GM10248 (cell line): ENCODE measurements at places on chromosomes 5 and 9.

DNA sequence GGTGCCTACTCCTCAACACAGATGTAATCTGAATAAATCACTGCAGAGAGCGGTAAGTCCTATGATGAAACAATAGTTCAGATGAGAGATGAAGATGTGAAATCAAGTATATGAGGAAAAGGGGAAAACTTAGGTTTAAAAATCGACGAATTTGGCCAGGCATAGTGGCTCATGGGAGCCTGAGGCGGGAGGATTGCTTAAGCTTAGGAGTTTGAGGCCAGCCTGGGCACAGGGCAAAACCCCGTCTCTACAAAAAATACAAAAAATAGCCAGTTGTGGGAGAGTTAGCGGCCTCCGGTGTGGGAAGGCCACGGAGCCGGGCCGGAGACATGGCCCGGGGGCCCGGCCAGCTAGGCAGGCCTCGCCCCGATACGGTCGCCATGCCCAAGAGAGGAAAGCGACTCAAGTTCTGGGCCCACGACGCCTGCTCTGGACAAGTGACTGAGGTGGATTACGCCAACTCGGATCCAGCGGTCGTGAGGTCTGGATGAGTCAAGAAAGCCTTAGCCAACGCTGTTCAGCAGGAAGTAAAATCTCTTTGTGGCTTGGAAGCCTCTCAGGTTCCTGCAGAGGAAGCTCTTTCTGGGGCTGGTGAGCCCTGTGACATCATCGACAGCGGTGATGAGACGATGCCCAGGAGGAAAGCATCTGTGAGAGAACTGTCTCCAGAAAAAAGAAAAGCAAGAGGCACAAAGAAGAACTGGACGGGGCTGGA lies 62.8 kb upstream of the SUB1 start:
- DNase-seq: no peak

GRCh38 chr5:56346044-56346710 lies 113.0 kb upstream of the ANKRD55 start:
- no peak for DNase-seq

DNA sequence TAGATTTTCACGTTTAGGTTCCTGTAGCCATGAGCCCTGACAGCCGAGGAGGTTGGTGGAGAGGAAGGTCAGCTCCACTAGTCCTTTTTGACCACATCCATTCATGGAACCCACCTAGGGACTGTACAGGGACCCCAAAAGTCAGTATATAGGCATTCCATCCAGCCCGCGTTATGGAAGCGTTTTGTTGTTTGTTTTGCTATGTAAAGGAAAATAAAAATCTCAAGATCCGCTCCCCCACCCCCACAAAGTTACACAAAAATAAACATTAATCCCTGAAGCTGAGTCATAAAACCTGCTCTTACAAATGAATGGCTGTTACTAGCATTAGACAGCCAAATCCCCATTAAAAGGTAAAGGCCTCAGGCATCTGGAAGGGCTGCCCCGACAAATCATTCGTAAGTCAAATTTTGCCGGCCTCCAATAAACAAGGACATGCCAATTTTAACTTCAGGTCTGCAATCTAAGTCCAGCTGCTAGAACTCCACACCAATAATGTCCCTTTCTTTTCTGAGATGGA lies 292.9 kb downstream of the MED10 start:
- DNase-seq: no peak

- DNase-seq: no peak
Observed at GRCh38 chr5:9930156-9930555, 300.0 kb upstream of the TAS2R1 start.

DNA sequence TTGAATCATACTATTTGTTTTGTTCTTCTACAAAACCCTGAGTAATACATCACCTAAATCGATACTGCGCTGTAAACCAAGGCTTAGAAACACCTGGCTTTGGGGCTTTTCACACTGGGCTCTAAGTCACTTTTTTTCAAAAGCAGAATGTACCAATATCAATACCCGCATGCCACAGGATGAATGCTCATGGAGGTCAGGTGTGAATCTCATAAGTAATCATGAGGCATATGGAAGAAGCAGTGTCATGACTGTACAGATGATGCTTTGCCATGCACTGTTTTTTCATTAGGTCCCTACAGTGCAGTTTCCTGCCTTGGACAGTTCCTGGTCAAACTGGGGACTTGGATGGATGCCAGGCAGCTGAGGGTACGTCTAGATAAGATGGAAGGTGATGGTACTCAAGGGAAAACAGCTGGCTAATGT lies 49.0 kb upstream of the ATG10 start:
- DNase-seq: no peak

DNA sequence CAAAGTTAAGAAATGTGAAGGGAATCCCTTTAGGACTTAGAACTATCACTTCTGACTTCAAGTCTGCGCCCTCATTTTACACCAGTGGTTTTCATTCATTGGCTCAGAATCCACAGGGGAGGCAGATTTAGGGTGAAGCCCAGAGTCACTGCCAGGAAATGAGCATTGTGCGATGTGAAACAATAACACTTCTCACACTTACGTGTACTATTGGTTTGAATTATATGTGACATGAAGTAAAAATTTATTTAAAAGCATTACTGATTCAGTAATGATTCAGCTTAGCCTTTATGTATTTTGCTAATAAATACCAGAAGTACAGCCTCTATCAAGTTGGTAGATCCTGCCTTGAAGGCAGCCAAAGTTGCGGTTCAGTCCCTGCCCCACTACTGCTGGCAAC lies 98.6 kb downstream of the PAM start:
- no peak for DNase-seq

- no peak for DNase-seq
Observed at GRCh38 chr9:113348437-113348836, 904 bp upstream of the BSPRY start.

DNA sequence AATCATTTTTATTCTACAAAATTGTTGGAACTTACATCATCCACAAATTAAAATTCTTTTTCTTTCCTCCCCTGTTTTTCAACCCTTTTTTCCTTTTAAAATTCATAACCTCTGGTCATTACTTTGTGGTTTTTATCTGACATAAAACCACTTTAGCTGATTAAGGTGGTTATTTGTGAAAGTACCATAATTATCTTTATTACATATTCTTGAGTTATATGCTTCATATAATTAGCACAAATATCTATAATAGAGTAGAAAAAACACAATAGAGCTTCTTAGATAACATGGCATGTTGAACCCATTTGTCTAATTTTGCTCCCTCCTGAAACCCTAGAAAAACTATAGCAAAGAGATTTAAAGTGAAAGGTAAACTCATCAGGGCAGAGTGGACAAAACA lies 22.9 kb upstream of the PPIC start:
- no peak for DNase-seq

GRCh38 chr5:131932235-131932634 lies 13.2 kb downstream of the MEIKIN start:
- no peak for DNase-seq

GRCh38 chr5:97243353-97243752 lies 60.3 kb upstream of the RIOK2 start:
- no peak for DNase-seq

DNA sequence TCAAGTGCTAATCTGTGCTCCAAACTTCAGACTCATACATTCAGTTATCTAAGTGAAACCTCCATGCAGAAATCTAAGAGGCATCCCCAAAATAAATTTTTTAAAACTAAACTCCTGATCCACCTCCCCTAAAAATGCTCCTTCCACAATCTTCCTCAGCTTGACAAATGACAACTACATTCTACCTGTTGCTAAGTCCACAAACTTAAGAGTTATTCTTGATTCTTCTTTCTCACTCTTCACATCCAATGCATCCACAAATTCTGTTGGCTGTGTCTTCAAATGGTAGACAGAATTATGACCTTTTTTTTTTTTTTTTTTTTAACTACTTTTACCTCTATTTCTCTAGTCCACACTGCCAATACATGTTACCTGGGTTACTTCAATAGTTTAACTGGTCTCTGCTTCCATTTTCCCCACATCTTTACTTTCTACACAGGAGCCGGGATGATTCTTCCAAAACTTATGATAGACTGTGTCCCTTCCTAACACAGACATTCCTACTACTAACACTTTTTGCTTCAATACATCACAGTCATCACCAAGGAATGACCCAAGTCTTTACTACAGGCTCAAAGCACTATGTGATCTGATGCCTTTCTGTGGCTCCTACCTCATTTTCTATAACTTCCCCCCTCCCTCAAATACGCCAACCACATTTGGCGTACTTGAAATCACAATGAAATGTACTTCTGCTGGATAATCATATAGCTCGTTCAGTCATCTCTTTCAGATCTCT lies 143.6 kb downstream of the PDE4D start:
- DNase-seq: no peak

DNA sequence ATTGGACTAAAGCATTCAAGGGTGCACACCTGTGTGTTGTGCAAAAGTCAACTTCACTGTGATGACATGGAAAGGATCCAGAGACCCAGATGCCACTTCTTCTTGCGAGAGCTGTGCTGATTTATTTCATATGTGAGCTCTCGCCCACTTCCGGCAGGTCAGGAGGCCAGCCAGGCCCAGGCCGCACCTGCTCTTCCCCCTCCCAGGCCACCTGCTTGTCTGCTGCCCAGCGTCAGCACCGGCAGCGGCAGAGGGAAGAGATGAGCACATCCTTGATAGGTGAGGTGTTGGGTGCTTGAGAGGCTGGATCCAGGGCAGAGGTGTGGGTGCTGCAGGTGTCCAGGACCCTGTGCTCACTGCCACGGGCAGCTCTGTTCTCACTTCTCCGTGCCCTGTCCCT lies 242.9 kb downstream of the FANCC start:
- DNase-seq: no peak

DNA sequence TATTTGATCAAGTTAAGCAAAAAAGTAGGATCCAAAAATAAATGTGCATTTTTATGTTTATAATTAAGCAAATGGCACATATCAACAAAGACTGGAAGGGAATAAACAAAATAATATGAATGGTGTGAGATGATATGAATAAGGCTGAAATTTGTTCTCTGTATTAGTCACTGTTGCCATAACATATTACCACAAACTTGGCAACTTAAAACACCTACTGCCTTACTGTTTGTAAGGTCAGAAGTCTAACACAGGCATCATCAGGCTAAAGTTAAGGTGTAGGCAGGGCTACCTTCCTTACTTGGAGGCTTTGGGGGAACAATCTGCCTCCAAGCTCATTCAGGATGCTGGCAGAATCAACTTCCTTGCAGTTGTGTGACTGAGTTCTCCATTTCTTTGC lies 19.3 kb downstream of the PGGT1B start:
- DNase-seq: no peak

- DNase-seq: no peak
Observed at GRCh38 chr5:26757941-26758340, 280.4 kb downstream of the CDH9 start.

DNA sequence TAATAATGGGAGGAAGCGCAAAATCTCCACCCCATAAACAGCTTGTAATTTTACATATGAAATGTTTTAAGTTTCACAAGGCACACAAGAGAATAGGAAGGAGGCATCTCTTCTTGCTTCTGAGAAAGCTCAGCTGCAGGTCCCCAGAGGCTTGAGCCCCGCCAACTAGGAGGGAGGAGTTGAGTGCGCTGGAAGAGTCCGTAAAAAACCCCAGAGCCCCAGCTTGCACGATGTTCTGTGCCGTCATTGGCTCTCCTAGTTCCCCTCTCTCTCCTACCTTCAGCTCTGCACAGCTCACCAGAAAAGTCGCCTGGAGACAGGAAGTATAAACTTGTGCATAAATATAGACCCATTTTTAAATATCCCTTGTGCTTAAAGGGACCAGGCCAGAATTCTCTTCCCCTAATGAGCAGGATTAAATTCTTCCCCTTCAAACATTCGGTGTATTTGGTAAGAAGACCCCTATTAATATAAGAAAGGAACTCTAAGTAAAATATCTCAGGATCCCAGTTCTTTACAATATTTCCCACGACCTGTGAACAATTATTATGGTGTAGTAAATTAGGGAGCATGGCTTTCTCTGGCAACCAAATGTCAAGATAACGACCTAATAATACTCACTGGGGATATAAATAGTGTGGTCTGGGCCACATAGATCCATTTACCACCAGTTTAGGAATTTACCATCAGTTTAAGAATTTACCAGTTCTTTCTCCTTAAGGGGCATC lies 13.7 kb downstream of the GLRX start:
- peak; percentile 88 for DNase-seq

- no peak for DNase-seq
Observed at GRCh38 chr9:93203718-93204469, 20.0 kb downstream of the WNK2 start.

DNA sequence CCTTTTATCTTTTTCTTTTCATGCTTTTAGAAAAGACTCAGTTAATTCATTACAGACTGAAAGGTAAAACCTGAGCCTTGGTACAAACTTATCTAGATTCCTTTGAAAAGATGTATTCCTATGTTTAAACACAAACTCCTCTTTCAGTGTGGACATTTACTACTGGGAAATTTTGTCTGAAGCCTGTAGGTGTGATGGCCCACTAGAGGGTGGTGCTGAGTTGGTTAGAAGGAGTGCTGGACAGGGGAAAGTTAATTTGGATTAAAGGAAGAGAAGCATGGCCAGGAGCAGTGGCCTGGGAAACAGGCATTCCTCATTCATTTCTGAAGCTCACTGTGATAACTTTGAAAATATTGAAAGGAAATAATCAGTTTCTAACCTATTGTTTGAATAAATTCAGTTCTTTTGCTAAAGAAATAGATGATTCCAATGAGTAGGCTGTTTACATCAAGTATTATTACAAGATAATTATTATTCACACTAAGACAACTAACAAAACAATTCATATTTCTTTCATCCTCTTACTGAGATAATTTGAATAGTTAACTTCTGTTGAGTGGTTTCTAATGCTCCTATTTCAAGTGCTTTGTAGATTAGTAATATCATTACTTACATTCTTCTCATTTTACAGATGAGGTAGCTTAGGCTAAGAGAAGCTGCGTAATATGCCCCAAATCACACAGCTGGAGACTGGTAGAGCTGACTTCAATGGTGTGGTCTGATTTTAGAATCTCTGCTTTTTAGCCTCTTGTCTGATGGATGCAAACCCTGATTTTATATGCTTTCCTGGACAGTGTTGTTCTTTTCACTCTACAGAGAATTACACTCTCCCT lies 150.9 kb downstream of the ADGRV1 start:
- peak; percentile 35 for DNase-seq

GRCh38 chr9:9362332-9362731 lies 1250.5 kb downstream of the PTPRD start:
- DNase-seq: no peak

DNA sequence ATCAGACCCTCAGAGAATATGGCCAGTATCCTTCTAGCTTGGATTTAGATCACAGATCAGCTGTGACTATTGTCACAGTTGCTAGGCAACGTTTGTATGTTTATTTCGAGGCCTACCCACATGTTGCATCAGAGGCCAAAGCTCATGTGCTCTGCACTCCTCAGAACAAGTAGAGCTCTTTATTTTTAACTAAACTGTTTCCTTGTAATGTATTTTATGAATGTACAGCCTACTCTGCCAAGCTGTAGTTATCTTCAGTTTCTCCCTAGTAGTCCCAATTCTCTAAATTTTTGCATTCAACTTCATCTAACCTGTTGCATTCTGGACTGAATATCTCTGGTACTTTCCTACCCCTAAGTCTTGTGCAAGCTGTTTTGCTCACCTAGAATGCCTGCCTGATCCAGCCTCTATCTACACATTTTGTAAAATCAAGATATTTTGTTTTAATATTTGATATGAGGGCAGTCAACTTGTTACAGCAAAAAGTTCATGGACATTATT lies 52.8 kb downstream of the CAST start:
- no peak for DNase-seq
